ENCODE measurements at places on chromosomes 1 and 21.

- DNase-seq = no peak
Measured at GRCh38 chr1:12546771-12547585, 71.0 kb downstream of the DHRS3 start.

- no peak for DNase-seq
Measured at GRCh38 chr1:156499194-156499841, 1.3 kb downstream of the MEF2D start.

GRCh38 chr1:192521734-192522133 lies 53.8 kb upstream of the RGS1 start:
- DNase-seq = peak; percentile 55

DNA sequence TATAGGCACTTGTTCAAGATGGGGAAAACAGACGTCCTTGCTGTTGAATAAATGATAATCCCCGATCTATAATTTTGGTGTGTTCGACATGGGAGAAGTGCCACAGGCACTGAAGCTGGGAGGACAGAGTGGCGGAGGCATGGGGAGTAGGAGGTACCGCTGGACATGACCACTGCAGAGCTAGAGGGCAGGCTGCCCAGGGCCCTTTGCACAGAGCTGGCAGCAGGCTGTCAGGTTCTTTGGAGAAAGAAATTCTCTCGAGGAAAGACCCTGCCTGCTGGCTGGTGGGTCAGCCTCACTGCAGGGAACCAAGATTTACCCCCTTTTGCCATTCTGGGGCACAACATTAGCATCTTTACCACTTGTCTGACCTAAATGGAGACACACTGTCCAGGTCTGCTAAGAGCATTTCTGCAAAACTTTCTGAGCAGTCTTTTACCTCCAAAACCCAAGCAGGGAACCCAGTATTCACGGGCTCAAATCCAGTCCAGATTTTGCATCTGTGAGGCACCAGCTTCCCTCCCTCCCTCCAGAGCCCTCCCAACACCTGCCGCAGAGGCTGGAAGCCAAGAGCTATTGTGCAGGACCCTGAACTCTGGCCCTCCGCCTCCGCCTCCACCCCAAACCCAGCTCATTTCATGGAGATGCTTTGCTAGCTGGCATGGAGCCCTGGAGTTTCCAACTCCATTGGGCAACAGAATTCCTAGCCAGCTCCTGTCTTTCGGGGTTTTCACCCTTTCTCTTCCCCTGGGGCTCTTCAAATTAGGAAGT lies 142.3 kb downstream of the PLXNA2 start:
- no peak for DNase-seq

GRCh38 chr1:174262349-174263241 lies 103.3 kb downstream of the RABGAP1L start:
- DNase-seq = peak; percentile 74

- DNase-seq = no peak
Measured at GRCh38 chr1:212545941-212546635, 62.5 kb upstream of the ATF3 start.

- no peak for DNase-seq
Measured at GRCh38 chr1:210332233-210332632, 3.5 kb downstream of the HHAT start.

- no peak for DNase-seq
Measured at GRCh38 chr21:42310411-42311001, 4.7 kb downstream of the TFF3 start.

- no peak for DNase-seq
Measured at GRCh38 chr1:8070381-8070811, 44.3 kb upstream of the ERRFI1 start.

DNA sequence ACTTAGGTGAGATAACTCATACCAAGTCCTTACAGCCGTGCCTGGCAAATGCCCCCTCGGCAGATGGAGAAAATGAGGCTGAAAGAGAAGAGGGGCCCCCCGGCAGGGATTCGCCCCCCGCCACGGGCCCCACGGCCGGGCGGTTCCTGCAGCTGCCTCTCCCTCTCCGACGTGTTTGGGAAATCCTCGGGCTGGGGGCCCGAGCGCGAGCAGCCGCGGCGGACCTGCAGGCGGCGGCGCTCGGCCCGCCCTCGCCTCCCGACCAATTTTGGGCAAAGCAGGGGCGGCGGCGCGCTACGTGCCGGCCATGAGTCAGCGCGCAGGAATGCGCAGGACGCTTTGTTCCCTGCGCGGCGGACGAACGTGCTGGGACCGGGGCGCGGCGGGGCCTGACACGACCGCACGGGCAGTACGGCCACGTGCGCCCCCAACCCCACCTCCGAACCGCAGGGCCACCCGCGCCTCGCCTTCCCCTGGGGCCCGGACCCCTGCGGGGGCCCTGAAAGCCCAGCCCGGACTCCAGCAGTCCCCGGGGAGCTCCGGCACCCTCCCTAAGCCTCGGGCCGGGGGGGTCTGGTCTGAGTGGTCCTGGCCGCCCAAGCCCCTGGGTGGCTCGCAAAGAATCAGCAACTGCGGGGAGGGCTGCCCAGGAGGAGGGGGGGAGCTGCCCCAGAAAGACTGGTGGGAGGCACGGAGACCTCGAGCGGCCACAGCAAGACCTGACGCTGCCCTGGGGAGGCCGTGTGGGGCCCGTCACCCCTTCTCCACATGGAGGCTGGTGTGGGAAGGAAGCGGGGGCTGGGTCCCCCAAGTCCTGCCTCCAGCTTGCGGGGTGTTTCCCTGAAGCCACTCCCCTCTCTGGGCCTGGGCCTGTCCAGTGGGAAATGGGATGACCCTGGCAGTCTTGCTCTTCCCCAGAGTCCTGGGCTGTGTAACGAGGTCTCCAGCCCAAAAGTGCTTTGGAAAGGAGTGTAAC lies 11.9 kb upstream of the EDN2 start:
- DNase-seq = peak; percentile 32

Measured in KBM-7 (cell line).